ENCODE measurements at places on chromosomes 13 and 19. TPM values are rescaled to one million over a fixed set of nuclear protein-coding genes. Genes with fewer than 3 reads are reported as not detected.

GRCh38 chr13:18212873-18213272 is 968.8 kb downstream of the TUBA3C start:
- no peak for DNase-seq

GRCh38 chr13:113598481-113598880 is 13.9 kb downstream of the TFDP1 start:
- DNase-seq = no peak

DNA sequence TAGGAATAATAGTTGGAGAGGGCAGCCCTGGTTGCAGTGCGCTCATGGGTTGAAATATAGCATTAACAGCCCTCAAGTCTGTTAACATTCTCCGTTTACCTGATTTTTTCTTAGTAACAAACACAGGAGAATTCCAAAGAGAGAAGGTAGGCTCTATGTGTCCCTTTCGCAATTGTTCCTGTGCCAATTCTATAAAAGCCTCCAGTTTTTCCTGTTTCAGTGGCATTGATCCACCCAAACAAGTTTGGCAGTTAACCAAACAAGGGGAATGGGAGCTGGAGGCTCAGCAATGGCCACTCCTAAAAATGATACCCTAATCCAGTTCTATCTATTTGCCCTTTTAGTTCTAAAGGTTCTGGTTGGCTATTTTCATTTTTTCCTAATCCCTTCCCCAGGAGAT is 151.6 kb downstream of the ZNF486 start:
- DNase-seq = no peak

GRCh38 chr19:8666814-8667405 is 31.7 kb downstream of the ACTL9 start:
- no peak for DNase-seq

- DNase-seq = peak; percentile 64
These were observed 5.0 kb downstream of the SYCE2 start for GRCh38 chr19:12913851-12914690.

- DNase-seq = no peak
These were observed at the start of gene HMG20B for GRCh38 chr19:3572855-3573161. HMG20B (plus strand) TSS chr19:3572944; CDS start chr19:3573310, 366 bp downstream.

DNA sequence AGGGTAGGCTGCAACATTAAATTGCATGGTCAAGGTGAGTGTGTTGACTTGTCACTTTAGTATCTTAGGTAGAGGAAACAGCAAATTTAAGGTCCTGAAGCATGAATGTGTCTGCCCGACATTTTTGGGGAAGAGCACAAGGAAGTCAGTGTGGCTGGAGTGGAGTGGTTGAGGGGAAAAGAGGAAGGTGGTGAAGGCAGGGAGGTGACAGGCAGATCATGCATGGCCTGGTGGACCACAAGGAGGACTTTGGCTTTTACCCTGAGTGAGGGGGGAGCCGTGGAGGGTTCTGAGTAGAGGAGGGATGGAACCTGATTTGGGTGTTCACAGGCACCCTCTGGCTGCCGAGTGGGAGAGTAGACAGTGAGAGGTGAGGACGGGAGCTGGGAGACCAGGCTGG is 168.0 kb downstream of the IER2 start:
- DNase-seq = no peak

DNA sequence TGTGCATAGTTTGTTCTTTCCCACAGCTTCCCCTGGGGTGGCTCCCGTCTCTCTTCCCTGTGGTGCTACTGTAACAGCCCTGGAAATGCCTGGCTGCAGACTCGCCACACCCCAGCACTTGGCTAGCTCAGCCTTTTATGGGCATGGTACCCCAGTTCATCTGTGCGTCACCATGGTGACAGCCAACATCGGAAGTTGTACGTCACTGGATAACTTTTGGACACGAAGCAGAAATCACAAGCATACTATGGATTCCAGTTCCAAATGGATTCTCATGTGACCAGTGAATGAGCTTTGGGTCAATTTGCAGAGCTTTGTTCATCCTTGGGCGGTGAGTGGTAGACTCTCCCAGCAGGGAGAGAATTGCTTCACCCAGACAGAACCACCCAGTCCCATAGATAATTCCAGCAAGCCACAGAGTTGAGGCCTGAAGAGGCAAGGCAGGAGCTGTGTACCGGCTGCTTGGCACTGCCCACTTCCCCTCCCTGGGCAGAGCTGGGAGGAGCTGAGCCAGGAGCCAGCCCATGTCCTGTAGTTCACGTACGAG is 54.4 kb downstream of the COL4A2 start:
- DNase-seq = peak; percentile 90

- DNase-seq = peak; percentile 69
These were observed 28.1 kb downstream of the LATS2 start for GRCh38 chr13:21033212-21033840.

DNA sequence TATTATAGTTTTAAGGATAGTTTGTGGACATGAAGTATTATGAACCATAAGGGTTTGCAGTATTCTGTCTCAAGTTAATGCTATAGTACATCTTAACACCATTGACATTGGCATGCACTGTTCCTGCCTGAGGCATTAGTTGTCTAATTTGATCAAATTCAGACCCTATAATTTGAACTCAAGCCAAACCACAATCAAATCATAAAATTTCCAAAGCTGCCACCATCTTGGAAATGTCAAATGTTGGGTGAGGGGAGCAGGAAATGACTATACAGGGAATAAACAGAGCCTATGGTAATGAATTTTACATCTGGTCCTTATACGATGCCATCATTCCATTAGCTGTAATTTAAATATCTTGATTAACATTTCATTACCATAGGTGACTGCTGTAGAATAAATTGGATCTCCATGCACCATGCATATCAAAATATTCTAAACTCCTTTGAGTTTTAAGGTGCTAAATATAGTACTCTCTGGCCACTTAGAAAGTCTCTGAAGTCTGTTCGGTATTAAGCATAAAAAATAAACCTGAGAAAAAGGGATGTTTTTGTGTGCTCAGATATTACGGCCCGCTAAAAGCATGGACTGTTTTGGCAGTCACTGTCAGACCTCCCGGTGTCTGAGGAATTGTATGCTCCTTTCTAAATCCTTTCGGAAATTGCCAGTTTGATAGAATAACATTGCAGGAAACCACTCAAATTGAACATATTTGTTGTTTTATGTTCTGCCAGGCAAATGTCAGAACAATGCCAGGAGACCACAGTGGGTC is 257.7 kb downstream of the SPRY2 start:
- DNase-seq = peak; percentile 69

DNA sequence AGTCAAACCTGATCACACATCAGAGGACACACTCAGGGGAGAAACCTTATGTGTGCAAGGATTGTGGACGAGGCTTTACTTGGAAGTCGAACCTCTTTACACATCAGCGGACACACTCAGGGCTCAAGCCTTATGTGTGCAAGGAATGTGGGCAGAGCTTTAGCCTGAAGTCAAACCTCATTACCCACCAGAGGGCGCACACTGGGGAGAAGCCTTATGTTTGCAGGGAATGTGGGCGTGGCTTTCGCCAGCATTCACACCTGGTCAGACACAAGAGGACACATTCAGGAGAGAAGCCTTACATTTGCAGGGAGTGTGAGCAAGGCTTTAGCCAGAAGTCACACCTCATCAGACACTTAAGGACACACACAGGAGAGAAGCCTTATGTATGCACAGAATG is 8.2 kb upstream of the ZNF527 start:
- DNase-seq = peak; percentile 8

GRCh38 chr19:4707322-4707721 is 16.3 kb downstream of the DPP9 start:
- no peak for DNase-seq

DNA sequence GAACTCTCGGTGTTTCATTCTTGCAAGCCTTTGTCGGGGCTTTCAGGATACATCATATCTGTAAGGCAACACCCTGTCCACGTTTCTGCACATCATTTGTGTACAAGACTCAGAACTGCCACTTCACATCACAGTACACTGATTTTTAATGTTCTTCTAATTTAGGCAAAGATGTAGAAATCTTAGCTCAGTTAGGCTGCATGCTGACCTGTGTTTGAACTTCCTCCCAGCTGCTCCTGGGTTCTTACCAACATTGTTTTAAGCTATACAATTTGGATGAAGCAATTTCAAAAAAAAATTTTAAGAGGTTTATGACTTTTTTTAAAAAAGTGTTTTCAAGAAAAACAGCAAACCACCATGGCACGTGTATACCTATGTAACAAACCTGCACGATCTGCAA is 1047.9 kb upstream of the SLC10A2 start:
- peak; percentile 83 for DNase-seq

DNA sequence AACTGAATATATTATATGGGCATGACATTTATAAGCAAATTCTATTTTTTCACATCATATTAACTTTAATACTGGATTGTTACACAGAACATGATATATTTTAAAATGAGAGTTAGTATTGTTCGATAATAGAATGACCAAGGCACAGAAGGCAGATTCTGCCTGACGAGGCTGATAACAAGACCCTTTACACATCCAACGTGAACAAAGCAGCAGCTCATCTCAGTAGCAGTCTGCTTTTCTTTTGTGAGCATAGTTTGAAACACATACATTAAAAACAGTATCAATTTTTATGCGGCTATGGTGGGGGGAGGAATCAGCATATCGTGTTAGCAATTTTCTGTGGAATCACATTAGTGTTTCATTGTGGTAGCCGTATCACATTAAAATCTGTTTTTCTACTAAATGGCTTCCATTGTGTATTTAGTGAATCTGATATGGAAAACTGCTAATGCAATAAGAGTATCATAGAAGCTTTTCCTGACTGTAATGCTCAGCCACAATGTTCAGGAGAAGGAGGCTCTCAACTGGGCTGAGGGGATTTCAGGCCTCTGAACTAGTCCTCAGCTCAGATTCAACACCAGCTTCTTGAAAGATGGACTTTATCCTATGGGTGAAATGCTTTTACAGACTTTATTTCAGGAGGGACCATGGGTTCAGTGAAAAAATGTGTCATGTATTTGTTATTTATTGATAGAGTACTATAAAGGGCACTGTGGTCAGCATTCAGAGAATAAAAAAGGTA is 4.0 kb downstream of the SMAD9 start:
- no peak for DNase-seq

DNA sequence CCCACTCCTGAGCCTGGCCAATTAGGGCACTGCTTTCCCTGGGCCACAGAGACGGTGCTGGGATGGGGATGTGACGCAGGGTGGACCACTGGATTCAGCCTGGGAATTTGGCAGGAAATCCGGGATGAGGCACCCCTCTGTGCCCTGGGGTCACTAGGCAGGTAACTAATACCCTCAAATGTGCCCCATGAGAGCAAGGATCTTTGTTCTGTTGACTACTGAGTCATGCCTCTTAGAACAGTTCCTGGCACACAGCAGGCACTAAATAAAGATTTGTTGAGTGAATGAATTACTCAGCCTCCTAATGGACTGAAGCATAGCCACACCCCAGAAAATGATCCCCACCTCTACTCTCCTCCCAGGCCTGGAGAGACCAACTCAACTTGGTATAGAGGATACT is 15.9 kb downstream of the OPA3 start:
- DNase-seq = no peak

GRCh38 chr13:46561286-46561685 is 8.3 kb downstream of the LRCH1 start:
- DNase-seq = no peak

DNA sequence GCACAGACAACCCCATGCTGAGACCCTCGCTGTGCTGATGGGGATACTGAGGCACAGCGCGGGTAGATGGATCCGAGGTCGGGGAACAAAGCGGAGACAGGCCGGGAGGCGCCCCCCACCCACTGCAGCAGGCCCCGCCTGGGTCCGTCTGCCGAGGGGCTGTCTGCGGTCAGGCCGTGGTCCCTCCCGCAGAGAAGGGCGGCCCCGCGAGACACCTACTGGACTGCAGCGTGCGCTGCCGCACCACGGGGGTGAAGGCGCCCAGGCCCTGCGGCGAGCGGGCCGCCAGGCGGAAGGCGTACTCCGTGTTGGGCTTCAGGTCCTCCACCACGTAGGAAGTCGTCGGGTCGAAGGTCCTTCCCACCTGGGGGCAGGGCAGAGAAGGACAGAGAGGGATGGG is 101.9 kb downstream of the PTPRS start:
- DNase-seq = no peak

- peak; percentile 81 for DNase-seq
These were observed 7.9 kb downstream of the MLLT1 start for GRCh38 chr19:6271721-6272410.

GRCh38 chr19:35211545-35212230 is 16.9 kb downstream of the FAM187B start:
- peak; percentile 29 for DNase-seq

DNA sequence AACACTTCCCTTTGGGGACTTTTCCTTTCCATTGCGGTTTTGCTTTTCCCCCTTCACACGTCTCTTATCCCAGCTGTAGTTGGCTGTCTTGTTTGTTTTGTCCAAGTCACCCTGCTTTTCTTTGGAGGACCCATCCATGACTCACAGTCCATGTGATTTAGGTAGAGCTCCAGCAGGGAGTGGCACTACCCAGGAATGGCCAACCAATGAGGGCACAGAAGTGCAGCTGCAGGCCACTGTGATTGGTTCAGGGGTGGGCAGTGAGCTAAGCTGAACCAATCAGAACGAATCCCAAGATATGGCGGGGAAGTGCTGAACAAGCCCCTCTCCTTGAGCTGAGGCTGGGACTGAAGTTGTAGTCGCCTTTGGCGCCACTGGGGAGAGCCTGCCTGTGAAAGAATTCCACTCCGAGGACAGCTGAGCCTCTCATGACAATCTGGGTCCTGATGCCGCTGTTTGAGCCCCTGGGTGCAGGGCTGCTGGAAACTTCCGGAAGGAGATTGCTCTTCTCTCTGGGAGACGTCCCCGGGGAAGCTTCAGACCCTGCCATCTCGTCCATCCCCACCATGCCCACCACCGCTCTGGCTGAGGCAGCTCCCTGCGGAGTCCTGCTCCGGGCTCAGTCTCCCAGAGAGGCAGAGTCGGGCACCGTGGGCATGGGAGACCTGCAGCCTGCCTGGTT is 62.9 kb upstream of the URI1 start:
- DNase-seq = peak; percentile 68

DNA sequence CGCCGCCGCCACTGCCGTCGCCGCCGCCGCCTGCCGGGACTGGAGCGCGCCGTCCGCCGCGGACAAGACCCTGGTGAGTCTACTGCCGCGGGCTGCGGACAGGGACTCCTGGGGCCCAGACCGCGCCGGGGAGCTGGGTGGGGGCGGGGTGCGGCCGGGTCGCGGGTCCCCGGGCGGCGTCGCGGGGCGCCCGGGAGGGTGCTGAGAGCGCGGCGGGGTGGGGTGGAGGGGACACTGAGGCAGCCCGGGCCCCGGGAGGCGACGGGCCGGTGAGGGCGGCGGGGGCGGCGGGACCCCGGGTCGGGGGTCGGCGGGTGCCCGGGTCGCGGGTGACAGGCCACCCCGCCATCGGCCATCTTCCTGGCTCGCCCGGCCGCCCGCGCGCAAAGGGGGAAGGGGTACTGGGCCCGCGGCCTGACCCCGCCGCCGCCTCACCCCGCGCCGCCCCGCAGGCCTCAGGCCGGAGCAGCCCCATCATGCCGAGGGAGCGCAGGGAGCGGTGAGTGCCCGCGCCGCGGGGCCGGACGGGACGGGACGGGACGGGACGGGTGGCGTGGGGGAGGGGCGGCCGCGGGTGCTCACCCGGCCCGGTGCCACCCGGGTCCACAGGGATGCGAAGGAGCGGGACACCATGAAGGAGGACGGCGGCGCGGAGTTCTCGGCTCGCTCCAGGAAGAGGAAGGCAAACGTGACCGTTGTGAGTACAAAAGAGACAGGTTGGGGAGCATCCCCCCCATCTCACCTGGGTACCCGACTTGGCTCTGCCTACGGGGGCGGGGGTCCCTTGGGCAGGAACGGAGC is 489 bp downstream of the CCNE1 start:
- DNase-seq = peak; percentile 25

The ZNF571 gene
- polyA plus RNA-seq = 4.0 TPM

The CPB2 gene
- not detected for polyA plus RNA-seq

The ZC3H4 gene
- 18.8 TPM for polyA plus RNA-seq

The CEACAM16 gene
- 0.58 TPM for polyA plus RNA-seq

The CSNK1G2 gene
- polyA plus RNA-seq = 42.8 TPM

The KRTDAP gene
- polyA plus RNA-seq = 36.6 TPM

The MEIOSIN gene
- polyA plus RNA-seq = not detected

Measured in muscle of leg (tissue), 16 donors.